Sigmoid colon (tissue), 7 donors: ENCODE measurements at places on chromosomes 5 and 9. TPM values are rescaled to one million over a fixed set of nuclear protein-coding genes. Genes with fewer than 3 reads are reported as not detected.

Gene HMGCS1
- 131 TPM for polyA plus RNA-seq

DNA sequence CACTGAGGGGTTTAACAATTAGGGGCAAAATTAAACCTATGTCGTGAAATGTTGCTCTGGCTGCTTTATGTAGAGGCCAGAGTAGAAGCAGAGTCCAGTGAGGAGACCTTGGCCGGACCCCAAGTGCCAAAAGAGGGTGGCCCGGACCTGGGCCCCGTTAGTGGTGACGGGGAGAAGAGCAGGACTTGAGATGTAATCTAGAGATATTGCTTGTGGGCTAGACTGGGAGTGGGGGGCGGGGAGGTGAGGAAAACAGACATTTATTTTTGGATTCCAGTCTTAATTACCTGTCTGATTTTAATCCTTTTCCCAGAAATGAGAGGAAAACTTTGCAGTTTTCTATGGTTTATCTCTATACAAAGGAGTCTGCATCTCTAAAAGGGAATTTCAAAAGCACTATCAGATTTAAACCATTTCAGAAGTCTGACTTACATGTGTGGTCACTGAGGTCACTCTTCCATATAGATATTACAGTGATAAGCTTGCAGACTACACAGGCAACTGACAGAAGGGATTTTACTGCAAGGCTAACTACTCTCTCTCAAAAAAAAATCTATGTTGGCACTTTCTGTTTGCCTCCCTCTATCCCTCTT lies 108.1 kb downstream of the MED27 start:
- H3K36me3 ChIP-seq: no peaks in the 10 kb centered on the region
- H3K27ac ChIP-seq: no peak overlapping the region
- H3K4me3 ChIP-seq: no peak overlapping the region
- DNase-seq: no peak
- H3K27me3 ChIP-seq: no peaks in the 10 kb centered on the region

DNA sequence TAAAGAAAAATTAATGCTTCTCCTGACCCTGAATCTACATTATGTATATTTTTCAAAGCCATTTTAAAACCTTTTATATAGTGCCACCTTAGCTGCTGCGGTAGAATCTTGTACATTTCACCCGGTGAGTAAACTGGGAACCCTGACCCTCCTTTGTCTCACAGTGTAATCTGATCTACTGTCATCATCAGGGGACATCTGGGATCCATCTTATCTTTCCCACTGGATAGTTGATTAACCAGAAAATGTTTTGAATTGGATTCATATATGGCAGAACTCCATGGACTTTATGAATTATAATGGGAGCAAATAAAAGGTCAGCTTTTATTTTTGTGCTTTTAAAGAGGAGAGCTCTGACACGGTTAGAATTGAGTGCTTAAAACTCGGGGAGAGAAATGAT lies 95.0 kb downstream of the ADAMTSL1 start:
- H3K4me1 ChIP-seq: no peaks in the 10 kb centered on the region
- H3K4me3 ChIP-seq: no peak overlapping the region
- no peak for DNase-seq
- no peaks in the 10 kb centered on the region for H3K36me3 ChIP-seq

- no peak overlapping the region for H3K4me3 ChIP-seq
- H3K27ac ChIP-seq: no peak overlapping the region
- peaks cover 5% of the 10 kb centered on the region for H3K4me1 ChIP-seq
- DNase-seq: no peak
- H3K27me3 ChIP-seq: no peaks in the 10 kb centered on the region
These were observed 225.9 kb upstream of the MAP3K1 start for GRCh38 chr5:56589481-56589860.

Gene TERT
- polyA plus RNA-seq: not detected
